ENCODE measurements at places on chromosomes 12 and 14.
A peak's percentile ranks its signal among the peaks of the same experiment; 100 is the strongest.

- no peak for DNase-seq
Observed at GRCh38 chr14:104891664-104892530, 26.8 kb downstream of the CEP170B start.

- DNase-seq, result no peak
Observed at GRCh38 chr14:21802441-21802840, 128.8 kb upstream of the OR4E1 start.

DNA sequence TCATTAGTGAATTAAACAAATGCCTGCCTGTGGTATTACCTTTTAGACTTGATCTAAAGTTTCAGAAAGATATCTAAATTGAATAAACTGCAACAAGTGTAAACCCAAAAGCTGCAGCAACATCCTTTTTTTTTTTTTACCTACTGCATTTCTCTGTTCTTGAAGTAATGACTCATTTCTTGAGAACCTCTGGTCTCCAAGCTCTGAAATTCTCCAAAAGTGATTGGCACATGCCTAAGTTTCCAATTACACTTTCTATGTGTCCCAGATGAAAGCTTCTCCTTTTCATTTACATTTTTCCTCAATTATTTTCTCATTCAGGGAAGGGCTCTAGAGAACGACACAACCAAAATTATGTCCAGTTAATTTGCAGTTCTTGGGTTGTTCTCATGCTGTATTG, 435.2 kb upstream of the DCN start:
- DNase-seq, result no peak

GRCh38 chr12:130879212-130879686, 7.4 kb downstream of the RAN start:
- DNase-seq, result no peak

DNA sequence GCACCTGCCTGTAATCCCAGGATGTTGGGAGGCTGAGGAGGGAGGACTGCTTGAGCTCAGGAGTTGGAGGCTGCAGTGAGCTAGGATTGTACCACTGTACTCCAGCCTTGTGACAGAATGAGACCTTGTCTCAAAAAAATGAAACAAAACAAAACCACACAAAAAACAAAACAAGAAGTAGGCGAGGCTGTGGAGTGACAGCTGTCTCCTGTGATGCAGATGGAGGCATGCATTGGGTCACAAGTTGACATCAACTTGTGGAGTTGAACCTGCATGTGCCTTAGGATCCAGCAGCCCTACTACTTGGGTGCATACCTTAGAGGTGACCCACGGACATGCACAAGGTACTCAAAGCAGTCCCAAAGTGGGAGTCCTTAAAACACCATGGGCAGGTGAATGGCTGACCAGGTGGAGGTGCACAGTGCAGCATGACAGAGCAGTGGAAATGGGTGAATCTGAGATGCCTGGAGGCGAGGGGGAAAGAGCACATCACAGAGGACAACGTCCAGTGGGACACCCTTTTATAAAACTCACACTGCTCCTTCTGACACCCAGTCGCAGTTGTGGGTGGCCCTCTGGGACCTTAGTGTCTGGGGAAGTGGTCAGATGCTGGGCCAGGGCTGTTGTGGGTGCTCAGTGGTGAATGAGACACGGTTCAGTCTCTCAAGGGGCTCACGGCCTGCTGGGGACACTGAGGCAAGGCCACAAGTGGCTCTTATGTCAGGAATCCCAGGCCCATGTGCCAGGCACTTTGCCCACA, 12.7 kb downstream of the PLBD2 start:
- DNase-seq, result no peak

DNA sequence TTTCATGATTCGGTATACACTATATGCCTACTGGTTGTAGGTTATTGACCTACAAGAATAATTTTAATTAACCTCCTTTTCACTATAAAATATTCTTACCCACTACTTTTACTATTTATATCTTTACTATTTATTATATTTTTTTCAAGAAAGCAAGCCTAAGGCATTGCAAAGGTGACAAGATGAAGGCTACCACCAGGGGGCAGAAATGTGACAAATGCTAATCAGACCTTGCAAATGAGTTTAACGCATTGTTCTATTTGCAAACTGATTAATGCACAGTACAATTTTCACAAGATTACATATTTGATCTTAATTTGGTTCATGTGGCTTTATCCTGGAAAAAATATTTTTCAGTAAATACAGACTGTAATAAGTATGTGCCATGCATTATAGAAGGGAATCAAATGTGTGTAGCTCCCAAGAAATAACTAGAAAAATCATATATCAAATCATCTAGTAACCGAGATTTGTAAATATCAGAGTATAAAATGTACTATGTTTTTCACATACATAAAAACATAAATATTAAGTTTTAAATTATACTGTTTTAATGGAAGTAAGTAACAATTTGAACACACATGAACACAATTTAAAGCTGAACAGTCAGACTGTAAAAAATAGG, 107.0 kb downstream of the ADAMTS20 start:
- DNase-seq, result no peak

- DNase-seq, result no peak
Observed at GRCh38 chr12:106078358-106079010, 60.3 kb downstream of the NUAK1 start.

DNA sequence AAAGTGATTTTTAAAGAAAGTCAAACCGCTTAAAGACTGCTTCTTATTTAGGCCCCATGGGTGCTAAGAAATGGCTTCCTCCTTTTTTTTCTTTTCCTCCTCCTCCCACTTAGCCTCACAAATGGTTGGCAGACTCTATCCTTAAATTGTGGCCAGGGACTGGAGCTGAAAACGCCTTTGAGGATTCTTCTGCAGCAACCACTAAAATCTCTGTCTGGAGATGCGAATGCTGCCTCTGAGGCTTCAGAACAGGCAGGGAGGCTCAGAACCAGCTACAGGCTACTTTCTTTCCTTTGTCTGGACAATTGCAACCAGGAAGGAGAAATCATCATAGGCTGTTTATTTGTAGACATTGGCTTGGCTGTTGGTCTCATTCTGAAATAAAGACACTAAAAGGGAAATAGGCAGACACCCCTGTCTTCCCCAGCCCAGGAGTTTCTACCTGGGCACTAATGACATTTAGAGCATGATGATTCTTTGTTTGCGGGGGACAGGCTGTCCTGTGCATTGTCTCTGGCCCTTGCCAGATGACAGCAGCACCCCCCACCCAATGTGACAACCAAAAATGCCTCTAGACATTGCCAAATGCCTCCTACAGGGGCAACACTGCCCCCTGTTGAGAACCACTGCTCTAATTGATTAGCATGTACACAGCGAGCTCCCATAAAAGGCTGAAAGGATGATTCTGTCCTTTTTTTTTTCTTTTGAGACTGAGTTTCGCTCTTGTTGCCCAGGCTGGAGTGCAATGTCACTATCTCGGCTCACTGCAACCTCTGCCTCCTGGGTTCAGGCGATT, 50.3 kb downstream of the MAP1LC3B2 start:
- no peak for DNase-seq

DNA sequence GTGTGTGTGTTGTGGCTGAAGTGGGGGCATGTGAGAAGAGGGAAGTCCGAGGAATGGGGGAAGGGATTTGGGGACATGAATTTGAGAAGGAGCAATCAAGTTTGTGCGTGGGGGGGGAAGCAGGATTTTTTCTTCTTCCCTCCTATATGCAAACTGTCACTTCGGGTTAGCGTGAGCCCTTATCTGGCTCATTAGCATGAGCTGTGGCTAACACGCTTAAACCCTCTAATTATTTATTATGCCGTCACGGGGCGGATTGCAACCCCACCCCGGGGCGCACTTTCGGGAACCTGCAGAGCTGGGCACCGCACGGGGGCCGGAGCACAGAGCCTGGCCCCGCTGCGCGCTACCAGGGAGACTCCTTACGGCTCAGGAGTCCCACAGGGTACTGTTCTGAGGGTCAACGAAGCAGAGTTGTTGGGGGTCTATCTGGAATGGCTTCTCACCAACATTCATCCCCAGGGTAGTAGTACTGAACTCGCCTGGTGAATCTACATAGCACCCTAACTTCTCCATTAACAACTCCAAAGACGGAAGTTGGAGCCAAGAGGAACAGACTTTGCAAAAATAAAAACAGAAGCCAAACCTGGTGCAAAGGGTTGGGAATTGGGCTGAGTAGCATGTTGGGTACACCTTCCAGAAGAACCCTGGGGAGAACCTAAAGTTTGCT, 6.4 kb upstream of the ASCL1 start:
- DNase-seq, result no peak

- no peak for DNase-seq
Observed at GRCh38 chr12:11397366-11397765, 2.0 kb upstream of the PRB2 start.

DNA sequence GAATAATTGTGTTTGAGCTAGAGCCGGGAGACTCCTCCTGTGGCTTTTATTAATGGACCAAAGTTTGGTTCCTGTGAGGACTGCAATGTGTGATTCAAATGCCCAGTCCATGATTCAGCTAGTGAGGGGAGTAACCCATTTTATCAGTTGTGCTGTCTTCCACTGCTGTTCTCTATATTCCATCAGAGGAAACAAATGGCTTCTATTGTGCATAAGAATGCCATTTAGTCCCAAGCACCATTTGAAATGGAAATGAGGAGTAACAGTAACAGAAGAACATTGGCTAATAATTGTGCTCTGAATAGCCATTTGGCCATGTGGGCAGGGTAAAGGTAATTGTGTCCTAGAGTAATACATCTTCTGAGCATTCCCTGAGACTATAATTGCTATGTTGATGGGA, 642.7 kb downstream of the DIO2 start:
- DNase-seq, result no peak

DNA sequence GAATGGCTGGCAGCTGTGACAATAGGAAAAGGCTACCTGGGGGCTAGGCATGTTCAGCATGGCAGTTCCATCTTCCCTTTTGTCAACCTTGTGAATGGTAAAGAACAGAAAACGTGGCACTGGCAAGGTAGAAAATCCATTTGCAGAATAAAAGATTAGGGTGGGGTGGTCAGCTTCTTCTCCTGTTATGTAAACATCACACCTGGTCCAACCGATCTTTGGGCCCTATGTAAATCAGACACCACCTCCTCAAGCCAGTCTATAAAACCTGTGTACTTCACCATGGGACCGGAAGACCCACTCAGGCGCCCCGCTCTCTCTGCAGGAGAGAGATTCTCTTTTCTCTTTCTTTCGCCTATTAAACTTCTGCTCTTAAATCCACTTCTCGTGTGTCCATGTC, 19.6 kb upstream of the TMEM30B start:
- no peak for DNase-seq

DNA sequence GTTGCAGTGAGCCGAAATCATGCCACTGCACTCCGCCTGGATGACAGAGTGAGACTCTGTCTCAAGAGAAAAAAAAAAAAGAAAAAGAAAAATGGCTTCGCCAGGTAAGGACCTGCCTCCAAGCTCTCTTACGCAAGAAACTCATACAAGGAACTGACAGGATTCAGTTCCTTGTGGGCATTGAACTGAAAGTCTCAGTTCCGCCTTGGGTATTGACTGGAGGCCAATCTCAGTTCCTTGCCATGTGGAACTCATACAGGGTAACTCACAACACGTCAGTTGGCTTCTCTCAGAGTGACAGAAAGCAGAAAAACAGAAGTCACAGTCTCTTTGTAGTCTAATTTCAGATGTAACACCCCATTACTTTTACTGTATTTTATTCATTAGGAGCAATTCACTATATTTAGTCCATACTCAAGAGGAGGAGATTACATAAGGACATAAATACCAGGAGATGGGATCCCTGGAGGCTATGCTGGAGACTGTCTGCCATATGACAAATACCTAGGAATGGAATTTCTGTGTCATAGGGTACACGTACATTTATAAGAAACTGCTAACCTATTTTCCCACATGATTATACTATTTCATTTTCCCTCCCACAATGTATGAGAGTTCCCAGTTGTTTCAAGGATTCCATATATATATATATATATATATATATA, 11.4 kb upstream of the NOPCHAP1 start:
- no peak for DNase-seq

DNA sequence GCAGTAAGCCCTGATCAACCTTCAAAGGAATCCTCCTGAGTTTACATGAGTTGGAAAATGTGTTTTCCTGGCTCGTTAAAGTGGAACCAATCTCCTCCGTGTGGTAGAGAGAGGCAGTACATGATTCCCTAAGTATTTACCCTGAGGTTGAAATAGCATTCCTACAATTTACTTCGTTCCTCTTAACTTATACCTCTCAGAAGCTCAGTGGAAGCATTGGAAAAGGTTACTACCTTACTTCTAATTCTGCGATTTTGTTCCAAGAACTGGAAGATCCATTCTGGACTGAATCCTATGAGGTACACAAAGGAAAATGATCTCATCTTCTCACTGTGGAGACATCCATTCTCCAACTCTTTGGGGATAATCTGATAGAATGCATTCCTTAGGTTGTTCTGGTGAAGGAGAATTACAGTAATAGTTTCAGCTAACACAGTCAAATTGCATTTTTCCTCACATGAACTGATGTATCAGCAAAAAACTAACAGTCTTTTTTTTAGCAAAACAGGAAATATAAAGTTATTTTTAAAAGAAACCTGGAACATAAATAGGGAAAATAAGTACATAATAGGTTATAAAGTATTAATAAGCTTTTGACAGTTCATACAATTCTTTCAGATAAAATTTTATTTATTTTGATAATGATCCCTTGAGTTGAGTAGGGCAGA, 475.6 kb downstream of the PDZRN4 start:
- DNase-seq, result peak; percentile 64

GRCh38 chr12:100612606-100613005, 39.1 kb downstream of the GAS2L3 start:
- no peak for DNase-seq

- DNase-seq, result no peak
Observed at GRCh38 chr14:24928386-24928900, 121.5 kb downstream of the STXBP6 start.

DNA sequence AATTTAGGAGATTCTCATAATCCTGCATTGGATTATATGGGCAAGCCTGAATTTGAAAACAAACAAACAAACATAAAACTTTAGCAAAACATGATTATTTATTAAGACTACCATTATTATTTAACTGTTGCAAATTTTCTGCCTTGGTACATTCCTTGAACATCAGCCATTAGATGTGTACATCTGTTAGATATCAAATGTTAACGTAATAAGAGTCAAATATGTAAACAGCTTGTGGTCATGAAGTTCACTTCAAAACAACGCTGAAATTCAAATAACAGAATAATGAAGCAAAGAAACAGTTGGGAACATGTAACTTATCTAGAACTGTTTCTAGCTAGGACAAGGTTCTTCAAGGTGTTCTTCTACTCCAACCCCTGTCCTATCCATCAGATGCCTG, 14.3 kb upstream of the TMX1 start:
- DNase-seq, result no peak

- no peak for DNase-seq
Observed at GRCh38 chr12:53596920-53597363, 29.2 kb downstream of the ATF7 start.

DNA sequence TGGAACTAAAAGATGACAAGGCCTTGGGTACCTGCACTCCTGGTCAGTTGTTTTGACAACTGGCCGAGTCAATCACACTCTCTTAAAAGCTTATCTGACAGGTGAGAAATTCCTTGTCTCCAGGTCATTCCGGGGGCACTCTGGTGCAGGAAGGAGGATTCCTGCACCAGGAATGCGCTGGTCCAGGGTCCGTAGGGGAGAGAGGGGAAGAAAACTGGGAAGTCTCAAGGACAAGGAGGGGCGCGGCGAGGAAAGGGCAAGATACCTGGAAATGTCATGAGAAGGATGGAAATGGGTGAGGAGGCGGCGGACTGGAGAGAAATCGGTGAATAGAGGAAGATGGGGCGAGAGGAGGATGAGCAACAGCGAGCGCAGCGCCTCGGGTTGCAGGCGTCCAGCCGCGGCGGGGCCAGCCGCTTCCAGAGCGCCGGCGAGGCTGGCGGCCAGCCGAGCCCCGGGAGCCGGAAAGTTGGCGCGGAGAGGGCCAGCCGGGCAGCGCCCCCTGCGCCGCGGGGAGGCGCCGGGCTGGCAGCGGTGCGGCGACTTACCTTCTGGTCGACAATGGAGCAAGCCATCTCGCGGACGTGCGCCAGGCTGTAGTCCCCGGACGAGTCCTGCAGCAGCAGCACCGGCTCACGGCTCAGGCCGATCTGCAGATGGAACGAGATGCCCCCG, 809 bp downstream of the PRKD1 start:
- peak; percentile 68 for DNase-seq

Data from HuH-7 (cell line).